OCI-LY7 (cell line): ENCODE measurements at places on chromosomes 1 and 21. TPM values are rescaled to one million over a fixed set of nuclear protein-coding genes. Genes with fewer than 3 reads are reported as not detected.

DNA sequence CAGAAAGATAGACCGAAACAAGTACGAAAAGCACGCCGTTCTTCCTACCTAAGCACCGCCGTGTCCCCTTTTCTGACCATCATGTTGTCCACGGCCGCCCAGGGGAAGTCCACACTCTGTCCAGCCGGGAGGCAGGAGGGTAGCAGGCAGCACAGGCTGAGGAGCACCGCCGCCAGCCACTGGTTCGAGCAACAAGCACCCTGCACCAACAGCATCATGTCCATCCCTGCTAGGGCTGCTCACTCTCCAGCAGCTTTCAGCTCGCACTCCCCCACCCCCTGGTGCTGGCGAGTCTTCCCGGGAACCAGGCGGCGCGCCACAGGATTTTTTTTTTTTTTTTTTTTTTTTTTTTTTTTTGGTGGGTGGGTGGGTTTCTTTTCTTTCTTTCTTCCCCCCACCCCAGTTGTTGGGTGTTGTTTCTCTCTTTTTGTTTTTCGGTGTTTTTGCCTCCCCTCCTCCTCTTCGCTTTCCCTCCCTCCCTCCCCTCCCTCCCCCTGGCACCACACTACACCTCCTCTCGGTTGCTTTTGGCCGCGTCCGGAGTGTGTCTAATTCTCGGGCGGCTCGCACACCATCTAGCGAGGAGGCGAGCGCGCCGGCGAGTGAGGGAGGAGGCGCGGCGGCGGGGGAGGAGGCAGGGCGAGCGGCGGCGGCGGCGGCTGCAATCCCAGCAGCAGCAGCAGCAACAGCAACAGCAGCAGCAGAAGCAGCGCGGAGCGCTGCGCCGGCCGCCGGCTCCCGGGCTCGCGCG, at the start of gene NEGR1:
Gene NEGR1 (minus strand): TSS at position 269 of the 751 bp plus-strand sequence.
- no peak for DNase-seq

The HIVEP3 gene
- 0.53 and 0.70 TPM in 2 replicates for total RNA-seq

DNA sequence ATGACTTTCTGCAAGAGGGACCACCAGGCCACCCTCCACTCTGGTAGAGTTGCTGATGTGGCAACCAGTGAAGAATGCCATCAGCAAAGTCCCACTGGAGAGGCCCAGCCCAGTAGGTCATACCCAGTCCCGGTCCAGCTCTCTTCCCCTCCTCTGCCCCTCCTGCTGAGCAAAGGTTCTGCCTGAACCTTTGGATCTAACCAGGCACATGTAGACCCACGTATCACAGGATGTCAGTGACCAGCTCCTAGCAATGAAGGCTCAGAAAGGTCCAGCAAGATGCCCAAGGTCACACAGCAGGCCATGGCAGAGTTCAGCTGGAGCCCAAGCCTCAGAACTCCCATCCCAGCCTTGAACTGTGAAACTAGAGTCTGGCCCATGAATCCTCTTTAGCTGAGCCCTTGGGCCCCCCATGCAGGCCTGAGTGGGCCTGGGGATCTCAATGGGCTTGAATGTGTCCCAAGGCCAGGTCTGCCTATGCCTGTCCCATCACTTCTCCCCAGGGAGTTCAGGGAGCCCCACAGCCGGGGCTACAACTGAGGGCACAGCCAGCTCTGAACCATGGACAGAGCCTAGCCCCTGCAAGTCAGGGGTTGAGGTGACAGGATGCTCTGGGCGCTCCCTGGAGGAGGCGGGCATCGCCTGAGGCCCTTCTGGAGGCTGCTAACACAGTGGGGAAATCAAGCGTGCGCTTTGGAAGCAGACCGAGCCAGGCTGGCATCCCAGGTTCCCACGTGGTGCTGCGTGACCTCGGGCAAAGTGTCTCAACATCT, 21.4 kb upstream of the PADI1 start:
- no peak for DNase-seq

- DNase-seq, result no peak
These were observed 26.3 kb downstream of the TRABD2B start for GRCh38 chr1:47970882-47971281.

- DNase-seq, result no peak
These were observed 4.4 kb upstream of the ACTRT2 start for GRCh38 chr1:3016641-3017439.

DNA sequence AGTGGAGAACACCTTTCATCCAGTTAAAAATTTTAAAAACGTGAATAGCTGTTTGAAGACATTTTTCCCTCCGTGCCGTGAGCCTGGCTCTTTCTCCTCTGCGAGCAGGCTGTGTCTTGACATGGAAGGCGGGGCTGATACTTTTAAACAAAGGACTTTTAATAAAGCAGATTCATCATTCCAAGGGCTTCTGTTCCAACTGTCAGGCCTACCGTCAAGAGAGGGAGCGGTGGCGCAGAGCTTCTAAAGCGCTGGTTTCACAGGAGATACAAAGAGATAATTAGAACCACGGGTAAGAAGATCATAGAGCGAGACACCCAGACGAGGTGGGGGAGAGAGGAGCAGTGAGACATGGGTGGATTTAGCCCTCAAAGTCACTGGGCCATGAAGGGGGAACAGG, 247.4 kb upstream of the C1orf174 start:
- no peak for DNase-seq

- DNase-seq, result no peak
These were observed 92.9 kb upstream of the NEGR1 start for GRCh38 chr1:72375226-72375625.

The PADI2 gene
- total RNA-seq, result 0.08 TPM in 1 of 2 replicates, not detected in the other

DNA sequence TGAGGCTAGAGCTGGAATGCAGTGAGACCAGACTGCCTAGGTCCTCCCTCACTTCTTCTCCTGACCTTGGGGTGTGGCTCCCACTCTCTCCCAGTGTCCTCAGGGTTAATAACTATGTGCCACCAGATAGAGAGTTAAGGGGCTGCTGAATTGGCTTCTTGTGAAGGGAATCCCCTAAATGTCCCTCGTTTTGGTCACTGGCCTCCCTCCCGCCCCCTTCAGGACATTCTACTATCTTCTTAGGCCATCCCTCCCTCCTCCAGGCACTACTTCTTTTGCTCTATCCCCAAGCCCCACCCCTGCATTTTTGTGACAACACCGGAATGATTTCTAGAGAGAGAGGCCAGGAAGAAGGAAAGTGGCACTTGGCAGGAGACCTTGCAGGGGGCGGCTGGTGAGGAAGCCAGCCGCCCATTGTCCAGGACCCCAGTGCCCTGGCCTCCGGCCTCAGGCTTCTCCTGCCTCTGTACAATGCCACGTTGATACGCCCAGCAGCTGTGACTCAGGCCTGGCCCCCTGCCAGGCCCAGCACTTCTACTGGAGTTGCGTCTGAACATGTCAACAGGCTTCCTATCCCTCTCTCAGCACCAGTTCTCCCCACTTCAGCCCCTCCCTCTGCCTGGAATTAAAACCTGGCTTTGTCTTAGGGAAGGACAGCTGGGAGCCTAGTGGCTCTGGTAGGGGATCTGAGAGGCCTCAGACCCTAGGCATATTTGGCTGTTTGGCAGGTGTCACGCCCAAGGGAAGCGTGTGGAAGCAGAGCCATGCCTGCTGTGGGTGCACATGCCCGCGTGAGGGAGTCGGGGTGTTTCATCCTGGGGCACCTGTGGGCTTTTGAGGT, 9.1 kb downstream of the LMNA start:
- DNase-seq, result no peak

- DNase-seq, result no peak
These were observed 20.7 kb downstream of the PARS2 start for GRCh38 chr1:54743416-54744226.

The ZYG11A gene
- total RNA-seq, result not detected in 2 replicates

The HSF2BP gene
- 5.0 and 5.1 TPM in 2 replicates for total RNA-seq

- DNase-seq, result no peak
These were observed 1.5 kb downstream of the KIRREL1 start for GRCh38 chr1:157994704-157995582.

The SLC45A1 gene
- not detected in 2 replicates for total RNA-seq

- no peak for DNase-seq
These were observed 699 bp upstream of the RGS2 start for GRCh38 chr1:192808163-192808517.

- DNase-seq, result no peak
These were observed at the start of gene IL19 for GRCh38 chr1:206770531-206771337. Gene IL19, plus strand, starts transcription at chr1:206770773. Its CDS starts 65,890 bp downstream, at chr1:206836663.

DNA sequence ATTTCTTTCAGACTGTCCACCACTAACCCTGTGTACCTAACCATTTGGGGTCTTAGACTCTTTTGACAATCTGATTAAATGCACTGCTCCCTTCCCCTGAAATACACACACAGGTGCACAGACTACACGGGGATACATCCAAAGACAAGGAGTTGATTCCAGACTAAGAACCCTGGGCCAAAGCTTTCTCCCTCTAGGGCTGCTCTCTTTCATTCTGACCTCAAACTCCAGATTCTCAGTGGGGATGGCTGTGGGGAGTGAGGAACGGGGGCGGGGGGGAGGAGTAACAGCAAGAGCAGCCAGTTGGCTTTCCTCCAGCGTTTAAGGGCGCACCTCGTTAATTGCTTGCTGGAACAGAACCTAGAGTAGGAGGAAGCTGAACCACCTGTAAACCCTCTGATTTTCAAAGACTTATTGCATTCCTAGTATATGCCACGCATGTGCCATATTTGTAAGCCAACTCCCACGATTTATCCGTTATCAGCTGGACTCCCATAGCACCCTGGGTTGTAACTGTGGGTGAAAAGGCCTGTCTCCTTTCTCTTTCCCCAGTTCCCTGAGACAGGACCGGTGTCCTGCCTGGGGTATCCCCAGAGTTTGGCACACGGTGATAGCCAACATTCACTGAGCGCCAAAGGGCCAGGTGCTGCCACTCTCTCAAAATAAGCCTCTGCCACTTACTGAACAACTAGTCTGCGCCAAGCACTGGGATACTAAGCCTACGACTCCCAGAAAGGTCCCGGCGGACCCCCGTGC, 920 bp downstream of the MTHFR start:
- DNase-seq, result no peak

DNA sequence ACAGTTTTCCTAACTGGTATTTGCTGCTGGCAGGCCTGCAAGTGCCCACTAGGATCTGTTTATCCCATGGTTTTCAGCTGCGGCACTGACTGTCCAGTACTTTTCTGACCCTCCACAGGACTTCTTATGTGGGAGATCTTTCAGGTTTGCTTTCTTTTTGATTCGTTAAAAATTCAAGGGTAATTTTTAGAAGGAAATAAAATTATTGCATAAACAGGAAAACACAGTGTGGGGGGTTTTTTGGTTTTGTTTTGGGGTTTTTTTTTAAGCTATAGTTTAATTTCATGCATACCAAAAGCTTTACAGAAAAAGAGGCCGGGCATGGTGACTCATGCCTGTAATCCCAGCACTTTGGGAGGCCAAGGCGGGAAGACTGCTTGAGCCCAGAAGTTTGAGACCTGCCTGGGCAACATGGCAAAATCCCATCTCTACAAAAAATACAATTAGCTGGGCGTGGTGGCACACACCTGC, 3.6 kb downstream of the NIBAN1 start:
- DNase-seq, result no peak
